ENCODE measurements at places on chromosomes 1 and 21. TPM values are rescaled to one million over a fixed set of nuclear protein-coding genes. Genes with fewer than 3 reads are reported as not detected.

- no peaks in the 10 kb centered on the region for H3K27me3 ChIP-seq
- H3K4me1 ChIP-seq = peaks cover 13% of the 10 kb centered on the region
- peak overlapping the region; percentile 86 for H3K27ac ChIP-seq
Observed at GRCh38 chr1:171141688-171142415, 43.2 kb upstream of the FMO2 start.

DNA sequence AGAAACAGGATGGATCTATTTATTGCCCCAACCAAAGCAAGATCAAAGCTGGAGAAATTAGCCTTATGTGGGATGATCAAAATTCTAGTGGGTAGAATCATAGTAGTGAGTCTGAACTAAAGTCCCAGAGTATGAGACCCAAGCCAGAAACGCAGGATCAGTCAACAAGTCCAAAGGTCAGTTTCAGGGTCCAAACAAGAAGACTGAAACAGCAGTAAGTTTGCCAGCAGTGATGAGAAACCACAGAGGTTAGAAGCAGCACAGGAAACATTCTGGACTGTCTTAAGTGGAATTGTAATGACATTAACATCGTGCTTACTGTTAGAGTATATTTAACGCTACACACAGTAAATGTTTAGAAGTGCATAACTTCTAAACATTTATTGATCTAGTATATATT lies 251.0 kb downstream of the LRRIQ3 start:
- H3K27ac ChIP-seq = no peak overlapping the region
- H3K4me3 ChIP-seq = no peak overlapping the region

- peaks cover 6% of the 10 kb centered on the region for H3K4me1 ChIP-seq
- H3K36me3 ChIP-seq = peaks cover 39% of the 10 kb centered on the region
- H3K4me3 ChIP-seq = no peak overlapping the region
- H3K27ac ChIP-seq = no peak overlapping the region
- DNase-seq = no peak
Observed at GRCh38 chr1:3890389-3891328, 9.4 kb downstream of the C1orf174 start.

NBPF10 gene
- 0.86 TPM for polyA plus RNA-seq

GRCh38 chr21:24294171-24294570 lies 1313.1 kb downstream of the MRPL39 start:
- no peaks in the 10 kb centered on the region for H3K27me3 ChIP-seq
- no peaks in the 10 kb centered on the region for H3K36me3 ChIP-seq
- peak; percentile 6 for DNase-seq
- no peak overlapping the region for H3K4me3 ChIP-seq
- no peak overlapping the region for H3K27ac ChIP-seq

DNA sequence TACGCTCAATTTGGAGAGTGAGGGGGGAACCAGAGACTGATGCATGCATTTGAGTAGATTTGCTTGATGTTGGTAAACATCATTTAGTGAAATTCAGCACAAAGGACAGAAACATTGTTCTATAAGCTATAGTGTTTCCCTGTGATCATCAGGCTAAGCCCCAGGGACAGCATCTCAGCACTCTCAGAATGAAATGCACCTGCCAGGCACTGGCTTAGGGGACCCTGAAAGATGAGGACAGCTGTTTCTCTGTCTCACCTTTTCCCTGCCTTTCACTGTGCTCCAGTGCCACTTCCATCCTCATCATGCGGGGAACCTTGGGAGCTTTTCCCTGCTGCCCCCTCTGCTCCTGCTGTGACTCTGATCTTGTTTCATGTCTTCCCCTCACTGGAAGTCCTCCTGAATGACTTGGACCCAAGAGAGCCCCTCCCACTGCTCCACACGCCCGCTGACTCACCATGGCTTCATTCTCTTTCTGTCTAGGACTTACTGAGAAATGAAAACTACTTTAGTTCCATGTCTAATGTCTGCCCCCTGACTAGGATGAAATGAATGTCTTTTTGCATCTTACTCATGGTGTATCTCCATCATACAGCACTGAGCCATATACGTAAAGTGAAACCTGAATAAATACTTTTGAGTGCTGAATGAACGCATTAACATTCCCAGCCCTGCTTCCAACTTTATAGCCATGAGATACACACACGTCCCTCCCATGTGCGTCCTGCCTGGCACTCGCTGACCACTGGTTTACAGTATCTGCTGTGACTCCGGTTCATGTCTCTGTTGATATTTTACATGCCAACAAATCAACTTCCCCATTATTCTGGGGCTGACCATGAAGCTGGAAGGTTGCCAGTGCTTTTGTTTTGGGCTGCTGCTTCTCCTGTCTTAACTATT lies 182.0 kb downstream of the PCP4 start:
- H3K4me3 ChIP-seq = no peak overlapping the region
- no peaks in the 10 kb centered on the region for H3K36me3 ChIP-seq
- peak; percentile 11 for DNase-seq
- H3K4me1 ChIP-seq = no peaks in the 10 kb centered on the region
